ENCODE measurements at places on chromosomes 7 and 10. TPM values are rescaled to one million over a fixed set of nuclear protein-coding genes. Genes with fewer than 3 reads are reported as not detected.

GRCh38 chr10:78013564-78013963, 15.8 kb downstream of the POLR3A start:
- H3K36me3 ChIP-seq: no peaks in the 10 kb centered on the region
- H3K4me3 ChIP-seq: no peak overlapping the region
- no peaks in the 10 kb centered on the region for H3K27me3 ChIP-seq
- H3K4me1 ChIP-seq: no peaks in the 10 kb centered on the region
- no peak overlapping the region for H3K27ac ChIP-seq
- DNase-seq: no peak

DNA sequence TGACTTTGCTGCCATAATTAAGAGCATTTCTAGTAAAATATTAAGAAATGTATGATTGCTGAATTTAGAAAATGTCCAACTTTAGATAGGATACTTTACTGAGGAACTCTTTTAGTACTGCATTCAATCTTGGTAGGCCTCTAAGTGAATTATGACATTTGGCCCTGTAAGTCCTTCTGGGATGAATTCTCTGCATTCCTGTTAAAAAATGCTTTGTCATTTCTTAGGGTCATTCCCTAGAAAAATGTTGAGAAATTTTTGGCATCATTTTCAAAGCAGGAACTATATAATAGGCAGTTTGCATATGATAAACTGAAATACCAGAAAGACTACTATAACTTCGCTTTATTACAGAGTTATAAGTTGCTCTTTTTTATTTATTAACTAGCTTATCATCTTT, 69.3 kb upstream of the PRR15 start:
- H3K27me3 ChIP-seq: no peaks in the 10 kb centered on the region
- no peaks in the 10 kb centered on the region for H3K4me1 ChIP-seq
- no peaks in the 10 kb centered on the region for H3K36me3 ChIP-seq
- no peak overlapping the region for H3K27ac ChIP-seq
- H3K4me3 ChIP-seq: no peak overlapping the region

The IQUB gene
- 0.98 TPM for total RNA-seq

The EIF5AL1 gene
- total RNA-seq: not detected

The ADAM8 gene
- 11.0 TPM for total RNA-seq

DNA sequence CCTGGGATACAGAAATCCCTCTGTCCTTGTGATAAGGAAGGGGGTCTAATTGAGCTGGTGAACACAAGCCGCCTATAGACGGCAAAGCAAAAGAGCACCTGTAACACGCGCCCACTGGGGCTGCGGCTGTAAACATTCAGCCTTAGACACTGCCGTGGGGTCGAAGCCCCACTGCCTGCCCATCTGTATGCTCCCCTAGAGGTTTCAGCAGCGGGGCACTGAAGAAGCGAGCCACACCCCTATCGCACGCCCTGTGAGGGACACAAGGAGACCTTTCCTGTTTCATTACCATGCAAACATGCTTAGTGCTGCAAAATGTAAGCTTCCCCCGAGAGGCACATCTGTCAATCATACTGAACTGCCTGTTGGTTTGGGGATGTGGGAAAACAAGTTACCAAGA, 82.1 kb downstream of the NRP1 start:
- no peaks in the 10 kb centered on the region for H3K27me3 ChIP-seq
- no peak for DNase-seq
- no peaks in the 10 kb centered on the region for H3K36me3 ChIP-seq
- H3K4me3 ChIP-seq: no peak overlapping the region

DNA sequence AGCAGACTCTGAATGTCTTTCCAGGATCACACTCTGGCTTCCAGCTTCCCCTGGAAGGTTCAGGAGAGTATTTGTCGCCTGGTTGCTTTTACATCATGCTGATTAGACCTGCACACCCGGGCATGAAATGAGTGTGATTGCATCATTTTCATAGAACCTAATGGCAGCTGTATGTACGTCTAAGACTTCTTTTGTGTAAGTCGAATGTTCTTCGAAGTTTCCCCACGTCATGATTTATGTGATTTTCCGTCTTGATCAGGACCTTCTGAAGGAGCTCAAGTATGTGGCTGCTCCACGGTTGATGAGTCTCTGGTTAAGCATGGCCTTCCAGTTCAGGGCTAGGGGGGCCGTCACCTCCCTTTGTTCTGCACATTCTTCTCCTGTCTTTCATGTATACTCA, 4.5 kb downstream of the EIF4H start:
- no peaks in the 10 kb centered on the region for H3K27me3 ChIP-seq
- H3K36me3 ChIP-seq: no peaks in the 10 kb centered on the region
- H3K27ac ChIP-seq: peak overlapping the region; percentile 45
- DNase-seq: no peak

- H3K27ac ChIP-seq: no peak overlapping the region
- H3K4me1 ChIP-seq: no peaks in the 10 kb centered on the region
- H3K4me3 ChIP-seq: no peak overlapping the region
- DNase-seq: no peak
- no peaks in the 10 kb centered on the region for H3K36me3 ChIP-seq
- no peaks in the 10 kb centered on the region for H3K27me3 ChIP-seq
Measured at GRCh38 chr7:135353832-135354231, 120.2 kb downstream of the STRA8 start.

GRCh38 chr7:52423251-52423650, 612.2 kb upstream of the POM121L12 start:
- no peak for DNase-seq
- no peaks in the 10 kb centered on the region for H3K27me3 ChIP-seq
- H3K4me1 ChIP-seq: no peaks in the 10 kb centered on the region
- H3K4me3 ChIP-seq: no peak overlapping the region
- no peaks in the 10 kb centered on the region for H3K36me3 ChIP-seq
- H3K27ac ChIP-seq: no peak overlapping the region

DNA sequence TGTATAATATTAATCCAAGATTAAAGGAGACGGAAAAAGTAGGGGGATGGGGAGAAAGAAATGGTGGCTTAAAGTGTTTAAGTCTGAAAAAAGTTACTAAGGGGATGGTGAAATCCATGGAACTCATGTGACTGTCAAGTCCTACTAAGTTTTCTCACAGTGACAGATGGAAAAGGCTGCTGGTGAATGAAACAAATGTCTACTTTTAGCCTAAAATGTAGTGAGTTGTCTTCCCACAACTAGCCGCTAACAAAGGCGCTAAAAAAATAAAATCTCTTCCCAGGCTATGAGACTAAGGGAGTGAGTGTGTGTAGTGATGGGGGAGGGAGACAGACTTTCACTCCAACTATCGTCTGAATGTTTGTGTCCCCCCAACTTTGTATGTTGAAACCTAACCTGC, 12.6 kb downstream of the VIM start:
- H3K27ac ChIP-seq: no peak overlapping the region
- H3K36me3 ChIP-seq: peaks cover 24% of the 10 kb centered on the region
- no peaks in the 10 kb centered on the region for H3K27me3 ChIP-seq
- no peak overlapping the region for H3K4me3 ChIP-seq
- DNase-seq: no peak

GRCh38 chr10:106242301-106242700, 922.2 kb downstream of the SORCS1 start:
- DNase-seq: no peak
- H3K4me3 ChIP-seq: no peak overlapping the region
- no peak overlapping the region for H3K27ac ChIP-seq
- H3K36me3 ChIP-seq: no peaks in the 10 kb centered on the region

DNA sequence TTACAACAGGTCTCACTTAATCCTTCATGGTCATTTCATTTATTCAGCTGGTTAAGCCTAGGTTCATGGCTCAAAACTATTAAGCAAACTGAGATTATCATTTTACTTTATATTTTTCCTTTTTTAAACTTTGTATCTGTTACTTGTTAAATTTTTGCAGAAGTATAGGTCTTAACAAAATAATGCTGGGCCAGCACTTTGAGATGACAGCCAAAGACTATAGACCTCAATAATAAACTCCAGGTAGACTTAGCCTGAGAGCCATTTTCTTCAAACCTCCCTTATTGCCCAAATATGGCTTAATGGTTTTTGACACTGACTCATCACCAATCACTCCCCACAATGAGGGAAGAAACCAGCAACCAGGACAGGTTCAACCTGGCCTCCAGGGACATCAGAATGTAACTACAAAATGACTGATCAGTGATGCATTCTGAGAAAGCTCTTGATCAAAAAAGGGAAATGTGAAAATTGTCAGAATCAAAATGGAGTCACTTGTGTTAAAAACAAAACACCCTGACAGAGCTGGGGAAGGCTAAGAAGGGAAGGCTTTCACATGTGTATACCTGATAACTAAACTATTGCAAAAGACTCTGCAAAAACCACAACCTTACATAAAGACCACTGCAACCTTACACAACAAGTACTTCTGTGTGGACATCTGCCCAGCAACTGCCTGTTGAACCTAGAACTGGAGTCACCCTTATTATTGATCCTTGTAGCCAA, 2.1 kb upstream of the CCDC126 start:
- H3K36me3 ChIP-seq: no peaks in the 10 kb centered on the region
- H3K27ac ChIP-seq: no peak overlapping the region
- no peak for DNase-seq

GRCh38 chr7:117597755-117598154, 117.9 kb downstream of the CFTR start:
- H3K27me3 ChIP-seq: no peaks in the 10 kb centered on the region
- no peak for DNase-seq
- no peaks in the 10 kb centered on the region for H3K4me1 ChIP-seq

GRCh38 chr10:3323865-3324498, 151.4 kb upstream of the PITRM1 start:
- no peak for DNase-seq
- H3K4me3 ChIP-seq: no peak overlapping the region
- H3K36me3 ChIP-seq: no peaks in the 10 kb centered on the region
- H3K4me1 ChIP-seq: peaks cover 4% of the 10 kb centered on the region
- H3K27ac ChIP-seq: no peak overlapping the region

The AKR1B15 gene
- total RNA-seq: 11.5 TPM

The SKAP2 gene
- 12.8 TPM for total RNA-seq

- H3K4me1 ChIP-seq: peaks cover 10% of the 10 kb centered on the region
- DNase-seq: no peak
- H3K4me3 ChIP-seq: no peak overlapping the region
- no peak overlapping the region for H3K27ac ChIP-seq
Measured at GRCh38 chr7:94344826-94345225, 49.9 kb upstream of the COL1A2 start.

The CPA4 gene
- total RNA-seq: 8.8 TPM

The ATOH7 gene
- not detected for total RNA-seq

- no peaks in the 10 kb centered on the region for H3K27me3 ChIP-seq
- H3K36me3 ChIP-seq: no peaks in the 10 kb centered on the region
- DNase-seq: no peak
- H3K4me3 ChIP-seq: no peak overlapping the region
- H3K4me1 ChIP-seq: peaks cover 9% of the 10 kb centered on the region
- peak overlapping the region; percentile 41 for H3K27ac ChIP-seq
Measured at GRCh38 chr10:3668276-3668965, 116.6 kb downstream of the KLF6 start.

The ADAM22 gene
- total RNA-seq: 6.1 TPM

DNA sequence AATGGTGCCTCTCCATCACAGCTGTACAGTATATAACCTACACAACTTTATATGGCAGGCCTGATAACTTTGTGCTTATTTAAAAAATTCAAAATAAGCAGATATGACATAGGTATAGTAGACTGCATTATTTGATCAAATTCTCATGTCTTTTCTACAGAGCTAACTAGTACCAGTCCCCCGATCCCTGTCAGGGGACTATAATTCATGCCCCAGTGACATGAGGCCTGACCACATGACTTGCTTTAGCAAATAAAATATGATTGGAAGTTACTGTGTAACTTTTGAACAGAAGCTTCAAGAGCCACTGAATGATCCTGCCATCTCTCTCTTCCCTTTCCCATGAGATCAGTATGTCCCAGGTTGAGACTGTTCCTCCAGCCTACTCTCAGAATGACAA, 49.2 kb upstream of the WNT2 start:
- H3K4me1 ChIP-seq: no peaks in the 10 kb centered on the region
- H3K27me3 ChIP-seq: no peaks in the 10 kb centered on the region
- no peak for DNase-seq
- no peak overlapping the region for H3K27ac ChIP-seq

GRCh38 chr7:151599401-151600227, 79.9 kb upstream of the RHEB start:
- H3K27me3 ChIP-seq: no peaks in the 10 kb centered on the region
- DNase-seq: peak; percentile 89
- H3K4me3 ChIP-seq: no peak overlapping the region
- no peaks in the 10 kb centered on the region for H3K36me3 ChIP-seq
- peak overlapping the region; percentile 39 for H3K27ac ChIP-seq

GRCh38 chr7:69962186-69963065, 364.2 kb downstream of the AUTS2 start:
- H3K4me1 ChIP-seq: peaks cover 24% of the 10 kb centered on the region
- H3K27ac ChIP-seq: no peak overlapping the region
- no peaks in the 10 kb centered on the region for H3K36me3 ChIP-seq
- H3K4me3 ChIP-seq: no peak overlapping the region
- H3K27me3 ChIP-seq: no peaks in the 10 kb centered on the region

DNA sequence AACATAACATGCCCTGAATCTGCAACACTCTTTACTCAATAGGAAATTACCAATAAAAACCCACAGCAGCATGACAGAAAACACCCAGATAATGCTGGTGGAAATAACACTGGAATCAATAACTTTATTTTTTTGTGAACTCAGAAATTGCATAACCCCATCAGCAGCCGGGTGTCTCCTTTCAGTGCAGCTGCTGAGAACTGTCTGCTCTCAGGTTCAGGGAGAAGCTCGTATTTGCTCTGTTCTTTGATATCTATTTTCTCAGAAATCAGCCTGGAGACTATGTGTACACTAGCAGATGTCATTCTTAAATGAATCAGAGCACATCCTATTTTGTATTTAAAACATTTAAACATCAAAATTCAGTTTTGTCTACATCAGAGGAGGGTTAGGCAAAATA, 506.0 kb downstream of the POM121L12 start:
- no peaks in the 10 kb centered on the region for H3K36me3 ChIP-seq
- DNase-seq: no peak
- no peaks in the 10 kb centered on the region for H3K27me3 ChIP-seq
- no peak overlapping the region for H3K4me3 ChIP-seq
- no peaks in the 10 kb centered on the region for H3K4me1 ChIP-seq

- no peak overlapping the region for H3K27ac ChIP-seq
- no peak for DNase-seq
- H3K36me3 ChIP-seq: no peaks in the 10 kb centered on the region
- no peak overlapping the region for H3K4me3 ChIP-seq
Measured at GRCh38 chr7:4093483-4093882, 588.6 kb upstream of the FOXK1 start.

The HMX2 gene
- not detected for total RNA-seq

The AEBP1 gene
- 321 TPM for total RNA-seq

- no peaks in the 10 kb centered on the region for H3K4me1 ChIP-seq
- no peaks in the 10 kb centered on the region for H3K27me3 ChIP-seq
- no peak for DNase-seq
Measured at GRCh38 chr7:132450696-132451095, 125.6 kb downstream of the PLXNA4 start.

GRCh38 chr10:64762861-64763260, 1241.7 kb downstream of the REEP3 start:
- H3K36me3 ChIP-seq: no peaks in the 10 kb centered on the region
- no peak for DNase-seq
- H3K4me3 ChIP-seq: no peak overlapping the region
- H3K27me3 ChIP-seq: no peaks in the 10 kb centered on the region

The SYNPO2L gene
- total RNA-seq: 0.49 TPM

The PTPN12 gene
- 106 TPM for total RNA-seq

The RNF32 gene
- total RNA-seq: not detected

The ZNF117 gene
- total RNA-seq: 18.2 TPM

Data from vagina (tissue), 2 donors.